NCI-H1930 (cell line): ENCODE measurements at places on chromosomes 5 and 9.

DNA sequence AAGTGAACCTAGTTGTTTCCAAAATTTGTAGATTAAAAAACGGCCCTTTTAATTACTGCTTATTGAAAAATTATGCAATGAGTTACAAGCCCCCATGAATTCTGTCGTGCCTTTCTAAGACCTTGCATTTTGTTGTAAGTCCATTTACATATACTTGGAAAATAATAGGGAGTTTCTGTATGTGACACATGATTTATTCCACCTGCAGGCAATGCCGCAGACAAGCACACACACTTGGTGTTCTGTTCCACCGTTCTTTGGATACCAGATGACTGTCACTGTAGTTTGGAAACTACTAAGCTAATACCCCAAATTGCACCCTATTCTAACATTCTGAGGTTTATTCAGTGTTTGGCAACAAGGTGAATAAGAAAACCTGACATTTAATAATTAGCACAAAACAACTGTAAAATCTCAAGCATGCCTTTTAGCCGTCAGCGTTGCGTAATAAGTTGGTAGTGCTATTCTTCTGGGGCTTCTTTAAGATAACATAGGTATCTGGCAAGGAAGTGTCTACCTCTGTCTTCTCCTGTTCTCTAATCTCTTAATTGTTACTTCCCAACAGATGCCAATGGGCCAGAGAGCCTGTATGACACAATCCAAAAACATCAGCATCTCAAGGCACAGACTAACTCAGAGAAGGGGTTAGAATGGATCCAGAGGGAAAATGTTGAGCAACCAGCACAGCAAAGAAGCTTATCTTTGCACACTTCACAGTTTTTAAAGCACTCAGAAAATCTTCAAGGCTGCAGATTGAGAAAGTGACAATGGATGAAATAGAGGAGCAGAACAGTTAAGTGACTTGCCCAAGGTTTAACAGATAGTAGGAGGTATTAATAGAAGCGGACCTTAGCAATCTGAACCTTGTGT, 48.2 kb upstream of the DPYSL3 start:
- no peak for DNase-seq

DNA sequence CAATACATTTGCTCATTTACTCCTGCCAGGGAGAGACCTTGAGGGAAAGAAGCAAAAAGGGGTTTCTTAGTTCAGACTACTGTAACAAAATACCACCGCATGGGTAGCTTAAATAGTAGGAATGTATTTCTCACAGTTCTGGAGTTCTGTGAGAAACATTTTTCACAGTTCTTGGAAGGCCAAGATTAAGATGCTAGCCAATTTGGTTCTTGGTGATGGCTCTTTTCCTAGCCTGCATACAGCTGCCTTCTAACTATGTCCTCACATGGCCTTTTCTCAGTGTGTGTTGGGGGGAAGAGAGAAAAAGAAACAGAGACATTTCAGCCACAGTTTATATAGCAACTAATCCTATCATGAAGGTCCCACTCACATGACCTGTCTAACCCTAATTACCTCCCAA, 1644.7 kb upstream of the C9orf72 start:
- DNase-seq, result no peak

- DNase-seq, result no peak
These were observed 297.0 kb downstream of the ARHGEF28 start for GRCh38 chr5:73922875-73923557.

GRCh38 chr9:109020113-109020512, 6.8 kb upstream of the CTNNAL1 start:
- no peak for DNase-seq

GRCh38 chr5:32225445-32225844, 51.3 kb upstream of the GOLPH3 start:
- no peak for DNase-seq

GRCh38 chr9:6929441-6930215, 171.9 kb downstream of the KDM4C start:
- no peak for DNase-seq

DNA sequence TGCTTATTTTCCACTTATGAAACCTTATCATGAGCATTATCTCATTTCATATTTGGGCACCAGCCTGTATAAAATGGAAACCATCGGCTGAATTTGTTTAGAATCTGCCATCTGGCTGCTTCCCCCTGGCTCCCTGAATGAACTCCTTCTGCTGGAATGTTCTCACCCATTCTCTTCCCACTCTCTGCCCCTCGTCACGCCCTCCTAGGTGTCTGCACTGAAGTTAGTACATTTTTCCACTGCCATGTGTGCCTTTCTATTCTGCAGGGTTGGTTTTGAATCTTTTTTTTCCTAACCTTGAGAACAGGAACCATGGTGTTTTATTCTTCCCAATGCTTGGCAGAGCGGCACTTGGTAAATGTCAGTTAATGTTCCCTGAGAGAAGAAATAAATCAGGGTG, 359.7 kb downstream of the MLLT3 start:
- DNase-seq, result no peak

DNA sequence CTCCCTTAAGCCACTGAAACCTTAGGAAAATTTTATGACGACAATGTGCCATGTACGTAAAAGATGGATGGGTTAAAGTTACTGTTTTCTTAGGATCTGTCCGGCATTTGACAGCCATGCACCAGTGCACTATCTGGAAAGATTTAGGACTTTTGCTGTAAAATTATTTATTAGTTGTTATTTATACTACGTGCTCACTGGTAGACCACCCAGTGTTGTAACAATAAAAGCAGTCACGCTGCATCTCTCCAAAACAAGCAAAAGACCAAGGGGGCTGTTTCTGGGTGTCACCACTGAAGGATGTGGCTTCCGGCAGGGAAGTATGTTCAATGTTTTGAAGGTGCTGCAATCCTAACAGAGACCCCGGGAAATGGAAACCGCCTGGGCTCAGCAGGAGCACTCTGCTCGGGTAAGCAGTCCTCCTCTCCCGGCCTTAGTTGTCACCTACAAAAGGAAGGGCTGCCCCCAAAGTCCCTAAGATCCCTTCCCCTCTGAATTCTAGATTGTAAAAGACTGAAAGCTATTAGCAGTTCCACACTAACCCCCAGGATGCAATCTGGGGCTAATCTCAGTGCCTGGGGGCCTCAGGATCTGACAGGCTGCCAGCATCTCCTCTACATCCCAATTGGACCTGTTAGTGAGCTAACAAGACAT, 38.6 kb downstream of the SAXO1 start:
- DNase-seq, result no peak

- no peak for DNase-seq
These were observed 69.7 kb upstream of the TNPO1 start for GRCh38 chr5:72746736-72747135.

- DNase-seq, result no peak
These were observed 139.5 kb downstream of the NIPBL start for GRCh38 chr5:37015795-37016666.

DNA sequence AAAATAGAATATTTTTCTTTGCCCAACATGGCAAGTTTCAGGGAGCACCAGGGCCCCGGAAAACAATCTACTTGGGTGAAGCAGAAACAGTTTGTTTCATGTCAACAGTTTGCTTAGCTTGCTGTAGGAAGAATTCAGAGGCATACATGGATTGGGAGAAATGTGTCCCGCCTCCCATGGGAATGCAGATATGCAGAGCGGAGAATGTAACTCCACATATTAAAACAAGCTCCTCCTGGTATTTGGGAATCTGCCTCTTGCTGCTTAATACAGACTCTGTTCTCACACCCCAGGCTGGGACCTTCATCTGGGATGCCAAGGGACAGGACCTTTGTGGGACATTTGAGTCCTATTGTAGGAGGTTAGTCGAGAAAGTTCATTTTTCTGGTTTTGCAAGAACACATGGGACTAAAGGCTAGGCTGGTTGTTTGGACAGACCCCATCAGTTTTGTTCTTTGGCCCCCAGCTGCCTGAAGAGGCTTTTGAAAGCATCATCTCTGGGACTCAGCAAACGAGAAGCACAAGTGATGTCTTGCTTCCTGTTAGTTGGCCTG, 220.5 kb upstream of the ADRA1B start:
- no peak for DNase-seq

GRCh38 chr5:125316391-125316790, 570.0 kb upstream of the ZNF608 start:
- no peak for DNase-seq

DNA sequence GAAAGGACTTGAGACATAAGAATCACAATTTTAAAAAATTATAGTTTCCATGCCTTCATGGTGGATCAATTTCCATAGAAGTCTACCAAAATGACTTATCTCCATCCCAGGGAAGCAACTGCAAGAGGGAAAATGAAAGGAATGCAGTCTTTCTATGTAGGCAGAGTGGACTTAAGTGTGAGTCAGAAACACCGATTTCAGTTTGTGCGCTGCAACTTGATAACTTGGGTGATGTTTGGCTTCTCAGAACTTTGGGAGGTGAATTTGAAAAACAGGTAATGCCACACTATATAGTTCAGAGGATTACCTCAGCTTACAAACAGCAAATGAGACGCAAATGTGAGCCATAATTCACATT, 708 bp upstream of the CSNK1G3 start:
- DNase-seq, result no peak

DNA sequence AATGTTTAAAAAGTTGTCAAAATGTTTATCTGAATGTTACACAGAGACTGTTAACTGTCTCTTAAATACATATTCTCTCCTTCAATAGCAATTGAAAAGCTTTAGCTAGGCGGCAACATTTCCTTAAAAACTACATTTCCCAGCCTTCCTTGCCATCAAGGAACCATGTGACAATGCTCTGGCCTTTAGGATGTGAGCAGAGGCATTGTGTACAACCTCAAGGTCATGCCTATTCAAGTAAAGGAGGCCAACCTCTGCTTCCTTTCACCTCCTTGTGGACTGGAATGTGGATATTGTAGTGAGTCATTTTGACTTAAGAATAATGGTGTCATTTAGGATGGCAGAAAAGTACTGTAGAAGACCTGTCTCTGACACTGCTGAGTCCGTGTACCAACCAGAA, 23.7 kb upstream of the MROH2B start:
- DNase-seq, result no peak

GRCh38 chr9:101848485-101848919, 110.1 kb upstream of the GRIN3A start:
- DNase-seq, result no peak

GRCh38 chr9:114075602-114076001, 2.5 kb downstream of the AMBP start:
- no peak for DNase-seq

DNA sequence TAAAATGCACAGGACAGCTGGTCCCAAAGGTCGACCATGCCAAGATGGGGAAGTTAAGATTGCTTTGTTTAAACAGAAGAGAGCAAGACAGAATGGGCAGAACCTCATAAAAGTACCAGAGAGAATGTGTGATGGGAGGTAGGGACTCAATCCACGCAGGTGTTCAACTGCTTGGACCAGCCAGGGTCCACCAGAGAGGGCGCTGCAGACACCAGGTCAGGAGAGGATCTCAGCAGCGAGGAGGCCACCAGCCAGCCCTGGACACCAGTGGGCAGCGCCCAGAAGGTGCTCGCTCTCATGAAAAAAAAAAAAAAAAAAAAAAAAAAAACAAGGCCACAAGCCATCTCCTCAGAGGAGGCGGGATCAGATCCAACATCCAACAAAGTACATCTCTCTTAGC, 81.8 kb downstream of the SHC3 start:
- no peak for DNase-seq
